ENCODE measurements at places on chromosomes 11 and 22.

DNA sequence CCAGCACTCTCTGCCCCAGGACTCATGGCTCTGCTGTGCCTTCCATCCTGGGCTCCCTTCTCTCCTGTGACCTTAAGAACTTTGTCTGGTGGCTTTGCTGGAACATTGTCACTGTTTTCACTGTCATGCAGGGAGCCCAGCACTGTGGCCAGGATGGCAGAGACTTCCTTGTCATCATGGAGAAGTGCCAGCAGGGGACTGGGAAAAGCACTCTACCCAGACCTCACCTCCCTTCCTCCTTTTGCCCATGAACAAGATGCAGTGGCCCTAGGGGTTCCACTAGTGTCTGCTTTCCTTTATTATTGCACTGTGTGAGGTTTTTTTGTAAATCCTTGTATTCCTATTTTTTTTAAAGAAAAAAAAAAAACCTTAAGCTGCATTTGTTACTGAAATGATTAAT is 2.9 kb upstream of the TTC36 start:
- no peak for DNase-seq

DNA sequence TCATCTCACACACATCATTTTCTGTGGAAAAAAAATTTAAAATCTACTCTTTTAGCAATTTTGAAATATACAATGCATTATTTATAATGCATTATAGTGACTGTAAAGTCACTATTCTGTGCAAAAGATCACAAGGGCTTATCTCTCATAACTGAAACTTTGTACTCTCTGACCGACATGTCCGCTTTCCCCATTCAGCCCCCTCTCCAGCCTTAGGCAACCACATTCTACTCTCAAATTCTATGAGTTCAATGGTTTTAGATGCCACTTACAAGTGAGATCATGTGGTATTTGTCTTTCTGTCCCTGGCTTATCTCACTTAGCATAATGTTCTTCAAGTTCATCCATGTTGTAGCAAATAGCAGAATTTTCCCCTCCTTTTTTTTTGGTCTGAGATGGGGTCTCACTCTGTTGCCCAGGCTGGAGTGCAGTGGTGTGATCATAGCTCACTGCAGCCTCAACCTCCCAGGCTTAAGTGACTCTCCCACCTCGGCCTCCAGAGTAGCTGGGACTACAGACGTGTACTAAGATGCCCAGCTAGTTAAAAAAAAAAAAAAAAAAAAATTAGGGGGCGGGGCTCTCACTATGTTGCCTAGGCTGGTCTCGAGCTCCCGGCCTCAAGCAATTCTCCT is 44.5 kb downstream of the SYN3 start:
- no peak for DNase-seq

- no peak for DNase-seq
Measured at GRCh38 chr11:84501750-84502149, 1125.4 kb downstream of the DLG2 start.

DNA sequence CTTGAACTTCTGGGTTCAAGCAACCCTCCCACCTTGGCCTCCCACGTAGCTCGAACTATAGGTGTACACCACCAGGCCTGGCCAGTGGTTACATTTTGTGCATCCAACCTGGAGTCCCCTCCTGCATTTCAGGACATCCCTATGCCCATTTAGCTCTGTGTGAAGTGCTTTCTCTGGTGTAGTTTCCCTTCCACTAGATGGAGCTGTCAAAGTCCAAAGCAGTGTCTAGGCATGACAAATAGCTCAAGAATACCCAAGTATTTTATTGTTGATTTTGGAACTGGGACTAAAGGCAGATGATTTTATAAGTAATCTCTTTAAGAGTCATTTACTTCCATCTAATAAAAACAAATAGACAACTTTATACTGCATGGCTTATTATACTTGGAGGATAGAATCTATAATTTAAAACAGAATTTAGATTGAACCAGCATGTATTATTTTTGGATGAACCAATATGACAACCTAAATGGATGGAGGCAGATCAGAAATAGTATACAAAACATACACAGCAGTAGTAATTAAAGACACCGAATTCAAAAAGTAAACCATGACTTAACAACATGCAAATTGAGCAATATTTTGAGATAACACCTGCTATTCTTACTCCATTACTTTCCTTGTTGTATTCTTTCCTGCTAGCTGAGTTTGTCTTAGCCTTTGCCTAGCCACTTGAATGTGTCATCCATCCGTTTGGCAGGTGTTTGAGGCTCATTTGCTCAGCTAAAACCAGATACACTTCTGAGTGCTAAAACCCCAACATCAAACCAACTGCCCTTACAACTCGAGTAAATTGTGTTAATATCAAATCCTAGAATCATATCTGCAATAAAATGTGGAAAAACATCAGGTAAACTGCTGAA is 37.7 kb downstream of the EIF4ENIF1 start:
- no peak for DNase-seq

DNA sequence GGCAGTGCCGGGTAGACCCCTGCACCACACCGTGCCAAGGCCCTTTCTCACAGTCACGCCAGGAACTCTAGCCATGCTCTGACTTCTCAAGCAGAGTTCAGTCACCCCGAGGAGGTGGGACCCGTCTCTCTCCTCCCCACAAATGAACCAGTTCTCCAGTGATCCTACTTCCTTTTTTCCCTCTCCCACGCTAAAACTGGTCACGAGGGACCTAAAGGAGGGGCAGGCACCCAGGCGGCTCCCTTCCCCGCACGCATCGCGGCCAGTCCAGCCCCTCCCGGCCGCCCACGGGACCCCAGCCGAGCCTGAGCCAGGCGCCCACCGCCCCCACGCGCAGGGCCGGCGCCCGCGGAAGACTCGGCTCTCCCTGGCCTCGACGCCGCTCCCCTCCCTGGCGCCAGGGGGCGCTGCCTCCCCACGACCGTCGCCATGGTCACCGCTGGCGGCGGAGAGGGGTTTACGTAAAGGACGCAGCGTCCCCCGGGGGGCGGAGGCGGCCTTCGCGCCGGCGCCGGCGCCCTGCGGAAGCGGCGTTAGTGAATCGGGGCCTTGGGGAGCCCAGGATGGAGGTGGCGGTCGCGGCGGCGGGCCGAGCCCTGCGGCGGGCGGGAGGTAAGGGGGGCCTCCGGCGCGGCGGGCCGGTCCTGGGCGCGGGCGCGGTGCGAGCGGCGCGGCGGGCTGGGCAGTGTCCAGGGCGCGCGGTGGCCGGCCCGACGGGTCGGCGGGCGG is at the start of gene DAGLA:
Gene DAGLA, plus strand, starts transcription at position 499 of the 729 bp plus-strand sequence. CDS start 39,765 bp downstream, outside the sequence.
- DNase-seq = peak; percentile 88

- DNase-seq = no peak
Measured at GRCh38 chr11:65559951-65560537, 1.9 kb upstream of the LTBP3 start.

DNA sequence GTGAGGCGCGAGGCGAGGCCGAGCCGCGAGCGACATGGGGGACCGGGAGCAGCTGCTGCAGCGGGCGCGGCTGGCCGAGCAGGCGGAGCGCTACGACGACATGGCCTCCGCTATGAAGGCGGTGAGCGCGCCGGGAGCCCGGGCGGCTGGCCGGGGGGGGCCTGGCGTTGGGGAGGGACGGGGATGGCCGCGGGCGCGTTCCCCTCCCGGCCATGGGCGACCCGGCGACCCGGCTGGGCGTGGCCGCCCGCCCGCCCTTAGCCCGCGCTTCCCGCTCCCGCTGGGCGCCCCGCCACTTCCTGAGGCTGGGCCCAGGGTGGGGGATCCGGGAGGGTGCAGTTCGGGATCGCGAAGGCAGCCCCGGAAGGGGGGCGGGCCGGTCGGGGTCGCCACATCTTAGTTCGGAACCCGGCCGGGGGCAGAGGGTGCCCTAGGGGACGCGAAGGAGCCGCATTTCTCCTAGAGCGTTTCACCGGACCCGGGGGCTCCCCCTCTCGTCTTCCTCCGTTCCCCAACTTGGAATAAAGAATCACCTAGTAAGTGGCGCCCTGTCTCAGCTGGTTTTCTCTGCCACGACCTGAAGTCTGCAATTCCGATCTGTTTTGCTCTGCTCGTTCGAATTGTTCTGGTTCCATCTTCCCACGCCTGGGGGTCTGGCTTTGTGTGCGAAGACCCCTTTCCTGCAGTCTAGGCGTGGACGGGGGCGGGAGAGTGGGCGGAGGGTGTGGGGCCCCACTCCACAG is 536 bp downstream of the YWHAH start:
- peak; percentile 54 for DNase-seq

DNA sequence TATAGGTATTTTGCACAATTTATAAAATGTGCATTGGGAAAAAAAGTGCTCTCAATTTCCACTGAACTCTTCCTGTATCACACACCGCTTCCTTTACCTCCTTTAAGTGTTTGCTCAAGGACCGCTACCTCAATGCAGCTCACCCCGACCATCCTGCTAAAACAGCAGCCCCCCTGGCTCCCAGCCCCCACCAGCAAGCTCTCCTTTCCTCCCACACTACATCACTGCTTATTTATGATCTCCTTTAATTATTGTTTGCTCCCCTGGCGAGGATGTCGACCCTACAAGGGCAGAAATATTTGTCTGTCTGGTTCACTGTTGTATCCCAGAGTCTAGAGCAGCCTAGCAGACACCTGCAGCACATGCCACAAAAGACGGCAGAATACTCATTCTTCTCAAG is 10.0 kb downstream of the SHANK2 start:
- no peak for DNase-seq

DNA sequence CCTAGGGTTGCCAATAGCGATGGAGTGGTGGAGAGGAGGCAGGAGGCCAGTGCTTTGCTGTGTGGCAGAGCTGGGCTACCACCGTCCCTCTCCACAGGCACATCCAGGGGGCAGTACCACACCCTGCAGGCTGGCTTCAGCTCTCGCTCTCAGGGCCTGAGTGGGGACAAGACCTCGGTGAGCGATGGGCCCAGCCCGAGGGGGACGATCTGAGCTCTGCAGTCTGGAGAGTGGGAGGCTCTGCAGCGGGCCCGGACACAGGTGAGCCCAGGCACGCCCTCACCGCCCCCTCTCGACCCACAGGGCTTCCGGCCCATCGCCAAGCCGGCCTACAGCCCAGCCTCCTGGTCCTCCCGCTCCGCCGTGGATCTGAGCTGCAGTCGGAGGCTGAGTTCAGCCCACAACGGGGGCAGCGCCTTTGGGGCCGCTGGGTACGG is 2.5 kb downstream of the PKP3 start:
- no peak for DNase-seq

- DNase-seq = no peak
Measured at GRCh38 chr11:119912229-119912628, 183.2 kb upstream of the NECTIN1 start.

- no peak for DNase-seq
Measured at GRCh38 chr22:41781507-41781906, 19.0 kb upstream of the CCDC134 start.

DNA sequence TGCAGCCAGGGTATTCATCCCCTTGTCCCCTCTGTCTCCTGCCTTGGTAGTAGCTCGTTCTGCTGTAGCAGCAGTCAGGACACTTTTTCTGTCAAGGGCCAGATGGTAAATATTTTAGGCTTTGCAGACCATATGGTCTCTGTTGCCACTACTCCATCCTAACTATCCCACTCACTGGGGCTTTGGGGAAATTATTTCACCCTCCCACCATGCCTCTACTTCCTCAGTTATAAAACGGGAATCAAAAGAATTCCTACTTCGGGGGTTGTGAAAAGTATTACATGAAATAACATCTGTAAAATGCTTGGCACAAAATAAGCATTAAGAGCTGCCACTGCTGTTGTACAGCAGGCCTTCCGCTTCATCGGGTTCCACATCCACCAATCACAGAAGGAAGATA is 89.9 kb upstream of the LDLRAD3 start:
- DNase-seq = no peak
